Anterior cingulate cortex (tissue), 58 donors: ENCODE measurements at places on chromosomes 12 and 14.
A peak's percentile ranks its signal among the peaks of the same experiment; 100 is the strongest.

DNA sequence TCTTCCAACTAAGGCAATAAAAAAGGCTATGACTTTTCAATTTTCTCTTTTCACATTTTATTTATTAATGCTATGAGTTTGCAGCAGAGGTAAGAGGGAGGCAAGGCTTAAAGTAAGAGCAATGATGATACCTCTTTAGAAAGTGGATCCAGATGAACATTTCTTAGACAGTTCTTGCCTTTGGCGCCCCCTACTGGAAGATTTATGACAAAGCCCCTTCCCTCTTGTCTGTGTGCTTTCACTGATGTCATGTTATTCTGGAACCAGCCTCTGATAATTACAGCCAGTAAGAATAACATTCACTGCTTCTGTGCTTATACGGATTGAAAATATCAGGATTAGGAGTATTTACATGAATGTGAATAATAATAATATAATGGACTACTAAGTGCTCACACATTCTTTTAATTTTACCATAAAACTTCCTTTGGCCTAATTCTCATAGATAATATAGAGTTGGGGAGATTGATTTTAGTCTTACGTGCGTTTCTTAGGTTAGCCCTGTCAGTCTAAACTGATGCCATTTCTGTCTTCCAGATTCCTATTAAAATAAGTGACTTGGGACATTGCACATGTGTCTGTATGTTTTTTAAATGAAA is 1929.9 kb upstream of the SEL1L start:
- DNase-seq: peak; percentile 5

GRCh38 chr12:10128687-10129086 is 1.3 kb downstream of the CLEC7A start:
- no peak for DNase-seq

DNA sequence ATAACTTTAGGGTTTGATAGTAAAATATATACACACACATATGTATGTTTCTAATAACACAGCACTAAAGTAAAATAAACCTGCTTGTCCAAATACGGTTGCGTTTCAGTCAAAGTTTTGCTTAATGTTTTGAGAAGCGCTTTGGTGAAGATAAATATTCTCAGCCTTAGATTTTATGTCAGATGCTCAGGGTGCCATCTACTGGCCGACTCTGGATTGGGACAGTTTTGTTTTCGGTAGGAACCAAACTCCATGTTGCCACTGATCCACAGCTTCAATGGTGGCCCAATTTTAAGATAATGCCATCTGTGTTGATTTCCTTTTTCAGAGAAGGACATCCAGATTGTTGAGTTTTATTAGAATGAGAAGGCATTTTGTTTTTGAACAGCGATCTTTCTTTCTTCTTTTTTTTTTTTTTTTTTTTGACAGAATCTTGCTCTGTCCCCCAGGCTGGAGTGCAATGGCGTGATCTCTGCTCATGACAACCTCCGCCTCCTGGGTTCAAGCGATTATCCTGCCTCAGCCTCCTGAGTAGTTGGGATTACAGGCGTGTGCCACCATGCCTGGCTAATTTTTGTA is 43.1 kb downstream of the LLPH start:
- peak; percentile 26 for DNase-seq

GRCh38 chr14:71050227-71050823 is 143.1 kb downstream of the PCNX1 start:
- DNase-seq: no peak

DNA sequence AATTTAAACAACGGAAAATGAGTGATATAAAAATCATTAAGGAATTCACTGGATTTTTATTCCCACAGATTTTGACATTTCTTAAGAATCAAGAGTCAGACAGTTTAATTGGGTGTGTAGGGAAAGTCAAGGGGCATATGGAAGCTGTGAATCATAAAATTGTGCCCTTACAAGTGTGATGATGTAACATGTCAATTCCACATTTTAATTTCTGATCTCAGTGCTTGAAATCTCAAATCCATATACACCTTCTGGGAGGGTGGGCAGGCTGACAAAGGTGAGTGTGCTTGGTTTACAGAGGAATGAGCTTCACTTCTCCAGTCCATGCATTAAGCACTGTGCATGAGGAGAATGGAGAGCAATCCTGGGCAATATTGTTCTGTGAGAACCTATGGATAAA is 1.0 kb upstream of the KRT6A start:
- no peak for DNase-seq

DNA sequence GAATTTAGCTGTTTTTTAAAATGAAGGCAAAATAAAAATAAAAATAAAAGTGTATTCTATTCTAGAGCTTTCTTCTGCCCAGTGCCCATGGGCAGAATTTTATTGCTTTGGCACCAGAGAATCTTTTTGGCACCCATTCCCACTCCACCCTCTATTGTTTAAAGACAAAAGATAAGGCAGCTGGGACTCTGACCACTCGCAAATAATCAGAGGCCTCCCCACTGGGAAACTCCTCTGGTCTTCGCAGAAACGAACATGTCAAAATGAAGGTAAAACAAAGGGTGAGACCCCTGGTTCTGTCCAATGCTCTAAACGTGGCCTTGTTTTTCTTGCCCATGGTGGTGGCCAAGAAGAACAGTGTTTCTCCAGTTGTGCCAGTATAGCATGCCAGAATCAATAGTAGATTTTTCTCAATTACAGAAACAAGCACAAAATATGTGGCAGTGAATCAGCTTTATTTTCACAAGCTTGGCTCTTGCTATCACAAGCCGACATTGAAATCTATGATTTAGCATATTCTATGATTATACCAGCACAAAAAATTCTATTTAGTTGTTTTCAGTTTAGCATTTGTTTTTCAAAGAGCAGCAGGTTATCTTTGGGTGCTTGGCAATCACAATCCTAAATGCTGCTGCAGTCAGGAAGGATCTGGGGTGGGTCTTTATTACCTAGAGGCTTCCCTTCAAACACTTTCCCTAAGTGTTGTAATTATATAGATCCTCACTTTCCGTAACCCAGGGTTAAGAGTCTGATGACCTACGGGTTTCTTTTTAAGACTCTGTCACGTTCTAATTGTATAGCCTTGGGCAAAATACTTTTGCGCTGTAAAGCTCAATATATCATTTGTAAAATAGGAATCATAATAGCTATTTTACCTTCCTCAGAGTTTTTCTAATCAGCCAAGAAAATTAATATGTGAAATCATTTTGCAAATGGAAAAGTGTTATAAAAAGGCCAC is 50.5 kb downstream of the KITLG start:
- no peak for DNase-seq

DNA sequence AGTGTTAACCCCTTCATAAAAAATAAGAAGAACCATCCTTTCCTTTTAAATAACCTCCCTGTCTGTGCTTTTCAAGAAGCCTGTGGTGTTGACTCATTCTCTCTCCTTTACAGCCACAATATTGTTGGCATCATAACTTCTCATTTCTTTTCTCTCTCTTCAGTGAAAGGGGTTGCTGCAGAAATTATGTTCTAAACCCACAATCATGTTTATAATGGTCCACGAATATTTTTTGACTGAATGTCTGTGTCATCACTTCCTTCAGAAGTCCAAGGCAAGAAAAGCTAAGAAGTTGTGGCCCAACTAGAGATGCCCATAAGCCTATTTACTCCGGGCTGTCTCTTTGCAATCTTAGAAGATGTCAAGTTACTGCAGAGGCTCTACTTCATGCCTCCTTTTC is 488.3 kb downstream of the APAF1 start:
- DNase-seq: no peak

DNA sequence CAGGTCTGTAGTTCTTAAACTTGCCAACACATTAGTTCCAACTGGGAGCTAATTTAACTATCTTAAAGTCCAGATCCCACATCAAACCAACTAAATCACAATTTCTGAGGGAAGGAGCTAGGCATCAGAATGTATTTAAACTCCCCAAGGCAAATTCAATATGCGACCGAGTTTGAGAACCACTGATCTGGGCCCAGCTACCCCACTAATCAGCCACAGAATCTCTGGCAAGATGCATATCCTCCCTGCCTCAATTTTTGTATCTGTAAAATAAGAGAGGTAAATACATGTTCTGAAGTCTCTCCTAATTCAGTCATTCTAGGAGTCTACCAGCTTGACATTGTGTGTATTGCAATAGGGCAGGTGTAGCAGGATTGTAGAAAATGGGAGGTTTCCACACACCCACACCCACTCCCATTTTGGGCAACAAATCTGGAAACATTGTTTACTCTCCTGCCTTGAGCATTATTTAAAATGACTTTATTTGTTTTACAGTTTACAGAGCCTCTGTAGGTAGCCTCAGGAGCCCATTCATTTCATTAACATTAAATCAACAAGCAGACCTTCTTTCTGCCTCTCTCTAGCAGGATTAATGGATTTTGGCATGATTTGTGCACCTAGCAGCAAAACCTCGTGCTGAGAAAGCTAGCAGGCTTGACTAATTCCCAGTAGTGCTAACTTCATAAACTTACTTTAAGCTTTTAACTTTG is 15.6 kb downstream of the LGR5 start:
- no peak for DNase-seq

- no peak for DNase-seq
Observed at GRCh38 chr14:85481471-85481870, 48.5 kb upstream of the FLRT2 start.
